Stimulated activated CD8-positive, alpha-beta memory T cell treated with anti-CD3 and anti-CD28 coated beads, Interleukin-7, amount 100 ng/mL, for 48 hours (primary cell): ENCODE measurements at places on chromosomes 4 and X.

DNA sequence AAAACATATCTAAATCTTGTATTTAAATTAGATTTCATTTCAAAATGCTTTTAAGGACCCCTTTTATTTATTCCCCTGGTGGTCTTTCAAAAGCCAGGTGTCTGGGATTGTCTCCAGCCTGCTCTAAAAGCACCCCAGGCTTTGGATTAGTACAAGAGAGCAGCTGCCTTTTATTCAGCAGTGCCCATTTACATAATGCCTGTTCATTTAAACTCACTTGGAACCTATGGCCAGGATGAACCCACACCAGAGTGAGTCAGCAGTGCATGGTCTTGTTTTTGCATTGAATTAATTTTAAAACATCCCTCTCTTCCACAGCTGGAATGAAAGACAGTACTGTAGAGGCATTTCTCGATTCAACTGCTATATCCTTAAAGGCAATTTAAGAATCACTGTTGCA lies 64.1 kb upstream of the TENM3 start:
- DNase-seq: no peak

DNA sequence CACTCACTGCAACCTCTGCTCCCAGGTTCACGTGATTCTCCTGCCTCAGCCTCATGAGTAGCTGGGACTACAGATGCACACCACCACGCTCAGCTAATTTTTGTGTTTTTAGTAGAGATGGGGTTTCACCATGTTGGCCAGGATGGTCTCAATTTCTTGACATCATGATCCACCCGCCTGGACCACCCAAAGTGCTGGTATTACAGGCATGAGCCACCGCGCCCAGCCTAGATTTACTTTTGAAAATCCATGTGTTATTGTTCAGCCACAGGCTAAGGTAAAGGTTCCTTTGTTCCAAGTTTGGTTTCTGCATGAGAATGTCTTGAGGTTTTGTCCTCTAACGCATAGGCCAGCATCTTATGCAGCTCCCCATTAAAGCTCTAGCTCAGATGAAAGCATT lies 371.6 kb downstream of the DMD start:
- no peak for DNase-seq

GRCh38 chr4:176185051-176185450 lies 10.3 kb downstream of the SPATA4 start:
- no peak for DNase-seq

GRCh38 chr4:147610686-147611085 lies 6.5 kb upstream of the TMEM184C start:
- no peak for DNase-seq

DNA sequence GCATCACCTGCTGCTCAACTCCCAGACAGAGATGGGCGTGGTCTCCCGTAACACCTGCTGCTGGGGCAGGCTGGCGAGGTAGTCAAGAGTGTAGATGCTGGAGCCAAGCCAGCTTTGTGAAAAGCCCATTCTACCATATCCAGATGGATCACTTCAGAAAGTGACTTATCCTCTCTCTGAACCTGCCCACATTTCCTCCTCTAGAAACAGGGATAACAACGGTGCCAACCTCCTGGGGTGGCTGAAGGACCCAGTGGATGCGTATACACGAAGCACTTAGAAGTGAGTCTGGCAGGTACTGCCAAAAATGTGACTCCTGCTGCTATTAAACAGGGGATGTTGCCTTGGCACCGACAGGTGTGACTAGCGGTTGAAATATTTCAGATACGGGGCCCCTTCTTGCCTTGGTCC lies 95.8 kb downstream of the SORBS2 start:
- DNase-seq: no peak

DNA sequence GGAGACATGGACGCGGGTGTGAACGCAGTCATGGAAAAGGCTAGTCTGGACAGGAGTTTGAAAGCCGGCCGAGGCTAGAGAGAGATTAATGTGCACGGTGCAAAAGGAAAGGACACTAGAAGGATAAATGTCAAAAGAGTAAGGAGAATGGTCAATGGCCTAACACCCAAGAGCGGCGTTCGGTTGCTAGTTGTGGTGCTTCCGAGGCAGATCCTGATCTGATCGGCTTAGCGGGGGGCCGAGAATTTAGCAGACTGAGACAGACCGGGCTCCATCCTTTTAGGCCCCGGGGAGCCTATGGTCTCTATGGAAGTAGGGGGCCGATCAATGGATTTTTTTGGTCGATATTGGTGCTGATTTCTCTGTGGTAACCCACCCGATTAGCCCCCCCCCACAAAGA lies 6.9 kb downstream of the GAGE10 start:
- no peak for DNase-seq

- no peak for DNase-seq
These were observed 58.3 kb upstream of the PACRGL start for GRCh38 chr4:20641976-20642375.

DNA sequence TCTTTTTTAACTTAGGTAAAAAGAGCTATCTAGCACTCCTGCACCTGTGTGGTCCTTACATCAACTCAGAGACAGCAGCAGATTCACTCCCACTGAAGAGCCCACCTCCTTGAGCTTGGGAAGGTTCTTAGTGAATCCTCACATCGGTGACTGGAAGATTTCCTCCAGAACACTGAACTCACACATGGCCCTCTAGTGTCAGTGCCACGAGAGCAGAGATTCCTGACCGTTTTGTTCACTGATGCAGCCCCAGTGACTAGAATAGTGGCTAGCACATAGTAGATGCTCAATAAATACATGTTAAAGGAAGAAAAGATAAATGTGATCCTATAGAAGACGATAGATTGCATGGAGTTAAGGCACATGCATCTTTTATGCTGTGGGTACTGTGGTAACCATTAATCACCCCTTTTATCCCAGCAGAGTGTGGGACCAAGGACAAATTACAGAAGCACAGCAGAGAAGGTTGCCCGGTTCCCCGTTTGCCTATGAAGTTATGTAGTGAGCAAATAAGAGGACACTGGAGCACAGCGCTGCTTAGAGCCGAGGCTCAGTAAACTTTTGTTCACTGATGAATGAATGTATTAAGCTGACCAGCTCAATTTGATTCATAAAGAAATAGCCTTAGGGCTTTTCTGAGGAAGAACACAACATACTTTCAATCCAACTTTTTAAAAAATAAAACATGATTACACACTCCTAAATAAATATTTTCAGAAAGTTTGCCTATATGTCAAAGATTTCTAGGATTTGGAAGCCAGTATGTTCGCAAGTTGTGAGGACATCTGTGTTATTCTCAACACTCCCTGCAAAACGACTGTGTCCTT lies 8.7 kb downstream of the GASK1B start:
- no peak for DNase-seq

- no peak for DNase-seq
These were observed 550.5 kb upstream of the BOD1L1 start for GRCh38 chr4:14177987-14178386.

GRCh38 chr4:108010167-108010566 lies 20.5 kb downstream of the HADH start:
- DNase-seq: no peak

DNA sequence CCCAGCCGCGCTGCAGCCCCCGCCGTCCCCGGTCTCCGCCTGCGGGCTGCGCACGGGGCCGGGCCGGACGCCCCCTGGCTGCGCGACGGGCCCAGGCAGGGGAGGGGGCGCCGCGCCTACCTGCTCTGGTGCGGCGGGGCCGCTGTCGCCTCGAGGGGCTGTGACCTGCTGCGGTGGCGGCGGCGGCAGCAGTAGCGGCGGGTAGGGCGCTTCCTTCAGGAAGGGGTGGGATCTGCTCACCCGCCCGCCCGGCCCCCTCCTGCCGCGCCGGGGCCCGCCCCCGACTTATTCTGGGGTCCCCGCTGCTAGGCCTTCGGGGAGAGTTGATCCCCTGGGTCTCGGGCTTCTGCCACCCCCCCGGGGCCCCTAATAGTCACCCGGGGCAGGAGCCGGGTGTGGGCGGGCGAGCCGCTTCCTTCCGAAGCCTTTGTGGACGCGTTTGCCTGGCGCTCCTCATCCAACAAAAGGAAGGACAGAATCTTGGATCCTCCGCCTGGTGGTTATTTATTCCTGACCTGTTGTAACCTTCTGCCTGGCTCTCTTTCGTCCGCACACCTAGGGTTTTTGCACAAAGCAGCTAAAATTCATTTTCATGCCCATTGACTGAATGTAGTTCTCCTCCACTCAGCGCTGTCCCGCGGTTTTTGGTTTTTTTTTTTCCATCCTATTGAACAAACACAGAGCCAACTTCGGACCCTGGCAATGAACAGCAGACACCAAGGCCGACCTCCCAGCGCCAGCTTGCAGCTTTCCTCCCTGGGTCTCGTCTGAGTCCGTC lies at the start of gene TMEM150C:
Gene TMEM150C, minus strand, starts transcription at position 203 of the 778 bp plus-strand sequence. CDS start 57,331 bp downstream, outside the sequence.
- no peak for DNase-seq
